Left hindlimb (tissue), 1 donor: ENCODE measurements at places on chromosomes 6 and 20.
A peak's percentile ranks its signal among the peaks of the same experiment; 100 is the strongest.

DNA sequence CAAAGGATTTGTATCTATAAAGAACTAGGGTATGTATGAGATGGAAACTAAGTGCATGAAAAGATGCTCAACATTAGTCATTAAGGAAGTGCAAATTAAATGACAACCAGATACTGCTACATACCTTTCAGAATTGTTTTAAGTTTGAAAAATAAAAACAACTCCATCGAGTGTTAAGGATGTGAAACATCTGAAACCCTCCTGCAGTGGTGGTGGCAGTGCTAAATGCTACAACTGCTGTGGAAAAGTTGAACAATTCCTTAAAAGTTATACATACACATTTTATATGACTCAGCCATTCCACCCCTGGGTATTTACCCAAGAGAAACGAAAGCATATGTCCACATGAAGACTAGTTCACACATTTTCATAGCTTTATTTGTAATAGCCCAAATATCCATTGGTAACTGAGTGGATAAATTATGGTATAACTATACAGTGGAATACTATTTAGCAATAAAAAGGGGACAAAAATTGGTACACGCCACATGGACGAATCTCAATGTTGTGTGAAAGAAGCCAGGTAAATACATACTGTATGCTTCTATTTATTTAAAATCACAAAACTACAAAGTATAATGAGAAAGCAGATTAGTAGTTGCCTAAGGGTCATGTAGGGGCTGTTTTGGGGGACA, 10.6 kb downstream of the ARMH2 start:
- DNase-seq: no peak

DNA sequence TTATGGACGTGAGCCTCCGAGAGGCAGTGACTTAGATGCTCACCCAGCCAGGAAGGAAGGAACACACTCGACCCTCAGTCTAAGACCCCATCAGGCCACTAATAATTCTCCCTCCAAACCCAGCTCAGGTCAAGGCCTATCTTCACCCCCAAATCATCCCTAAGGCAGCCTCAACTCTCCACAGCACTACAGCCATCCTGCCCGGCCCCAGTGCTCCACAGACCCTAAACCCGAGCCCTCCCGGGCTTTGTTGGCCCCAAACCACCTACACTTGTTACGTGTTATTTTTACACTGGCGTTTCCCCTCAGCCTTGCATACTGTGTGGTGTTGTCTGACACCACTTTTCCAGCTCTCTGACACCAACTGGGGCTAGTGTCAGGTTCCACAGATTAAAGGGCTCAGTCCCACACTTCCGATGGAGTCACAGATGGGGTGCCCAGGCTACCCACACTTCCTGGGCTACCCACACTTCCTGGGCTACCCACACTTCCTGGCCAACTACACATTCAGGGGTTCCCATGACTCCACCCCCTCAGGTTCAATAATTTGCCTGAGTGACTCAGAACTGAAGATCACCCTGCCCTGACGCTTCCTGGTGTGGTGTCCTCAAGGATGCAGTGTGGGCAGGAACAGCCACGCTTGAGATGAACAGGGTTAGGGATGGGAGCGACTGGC, 25.3 kb downstream of the RBCK1 start:
- no peak for DNase-seq

- no peak for DNase-seq
Observed at GRCh38 chr20:11729806-11730205, 187.9 kb upstream of the BTBD3 start.

DNA sequence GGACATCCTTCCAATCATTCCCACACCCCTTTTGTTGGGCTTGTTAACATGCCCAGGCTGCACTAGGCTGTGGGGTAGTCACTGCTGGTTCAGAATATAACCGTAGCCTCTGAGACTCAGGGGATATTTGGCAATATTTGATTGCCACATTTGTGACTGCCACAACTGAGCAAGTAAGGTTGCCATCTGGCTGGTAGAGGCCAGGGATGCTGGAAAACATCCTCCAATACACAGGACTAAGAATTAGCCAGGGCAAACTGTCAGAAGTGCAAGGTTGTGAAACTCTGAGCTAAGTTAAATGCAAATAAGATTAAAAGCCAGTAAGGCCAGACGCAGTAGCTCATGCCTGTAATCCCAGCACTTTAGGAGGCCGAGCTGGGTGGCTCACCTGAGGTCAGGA, 112.0 kb downstream of the ZMYND8 start:
- DNase-seq: no peak

GRCh38 chr20:17845701-17846475, 122.7 kb downstream of the SNX5 start:
- peak; percentile 46 for DNase-seq

- no peak for DNase-seq
Observed at GRCh38 chr6:122930252-122931180, 65.5 kb upstream of the CLVS2 start.

GRCh38 chr20:58223358-58223941, 5.0 kb downstream of the ANKRD60 start:
- no peak for DNase-seq

- DNase-seq: no peak
Observed at GRCh38 chr20:5181492-5181891, 54.7 kb downstream of the CDS2 start.

DNA sequence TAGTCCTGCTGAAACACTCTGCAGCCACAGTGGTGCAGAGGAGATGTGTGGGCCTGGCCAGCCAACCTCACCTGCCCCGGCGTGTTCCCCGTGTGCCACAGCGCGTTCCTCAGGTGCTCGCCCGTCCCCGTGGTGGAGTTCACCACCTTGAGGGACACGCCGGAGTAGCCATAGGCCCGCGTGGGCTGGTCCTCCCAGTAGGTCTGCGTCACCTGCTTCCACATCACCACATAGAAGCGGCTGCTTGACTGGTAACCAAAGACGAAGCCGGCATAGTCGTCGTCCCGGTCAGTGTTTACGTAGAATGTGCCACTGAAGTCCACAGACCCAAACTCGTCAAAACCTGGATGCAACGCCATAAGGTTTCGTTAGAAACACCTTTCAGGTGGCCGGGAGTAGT, 31.5 kb downstream of the THBS2 start:
- DNase-seq: no peak

DNA sequence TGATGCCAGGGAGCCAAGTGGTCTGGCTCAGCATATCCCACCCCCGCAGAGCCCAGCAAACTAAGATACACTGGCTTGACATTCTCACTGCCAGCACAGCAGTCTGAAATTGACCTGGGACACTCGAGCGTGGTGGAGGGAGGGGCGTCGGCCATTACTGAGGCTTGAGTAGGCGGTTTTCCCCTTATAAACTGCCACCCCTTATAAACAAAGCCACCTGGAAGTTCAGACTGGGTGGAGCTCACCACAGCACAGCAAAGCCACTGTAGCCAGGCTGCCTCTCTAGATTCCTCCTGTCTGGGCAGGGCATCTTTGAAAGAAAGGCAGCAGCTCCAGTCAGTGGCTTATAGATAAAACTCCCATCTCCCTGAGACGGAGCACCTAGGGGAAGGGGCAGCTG, 19.4 kb downstream of the TINAG start:
- no peak for DNase-seq

DNA sequence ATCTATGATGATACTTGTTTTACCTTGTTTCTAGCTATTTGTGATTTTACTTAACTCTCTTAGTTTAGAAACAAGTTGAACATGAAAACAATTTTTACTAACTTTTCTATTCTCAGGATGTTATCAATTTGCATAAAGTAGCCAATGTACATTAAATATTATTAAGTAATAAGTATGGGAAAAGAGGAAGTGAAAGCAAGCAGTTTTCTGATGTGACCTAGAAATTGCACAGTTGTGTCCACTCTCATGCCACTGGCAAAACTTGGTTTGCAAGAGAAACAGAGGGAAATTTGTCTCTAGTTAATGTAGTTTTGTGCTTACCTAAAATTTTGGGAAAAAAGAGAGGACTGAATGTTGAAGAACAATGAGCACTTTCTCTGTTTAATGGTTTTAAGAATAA, 19.2 kb upstream of the TSPYL1 start:
- DNase-seq: no peak

DNA sequence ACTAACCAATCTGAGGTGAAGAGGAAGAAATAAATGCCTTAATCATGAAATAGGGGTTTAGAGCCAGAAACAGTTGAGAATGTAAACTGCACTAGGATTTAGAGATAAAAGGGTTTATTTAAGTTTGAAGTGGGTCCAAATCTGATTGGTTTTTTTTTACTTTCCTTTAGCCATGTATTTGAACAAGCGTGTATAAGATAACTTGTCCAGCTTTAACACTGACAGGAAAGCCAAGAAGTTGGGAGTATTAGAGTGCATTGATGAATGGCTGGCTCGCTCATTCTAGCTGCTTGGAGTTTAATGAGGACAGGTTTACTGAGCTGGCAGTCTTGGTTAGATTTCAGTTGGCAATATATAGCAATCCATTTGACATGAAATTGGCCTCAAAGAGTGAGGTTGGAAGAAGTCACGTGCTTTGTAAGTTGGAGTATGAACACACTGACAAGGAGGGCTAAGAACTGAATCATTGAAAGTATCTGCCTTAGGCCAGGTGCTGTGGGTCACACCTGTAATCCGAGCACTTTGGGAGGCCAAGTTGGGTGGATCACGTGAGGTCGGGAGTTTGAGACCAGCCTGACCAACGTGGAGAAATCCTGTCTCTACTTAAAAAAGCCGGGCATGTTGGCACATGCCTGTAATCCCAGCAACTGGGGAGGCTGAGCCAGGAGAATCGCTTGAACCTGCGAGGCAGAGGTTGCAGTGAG, 13.7 kb downstream of the SRSF3 start:
- no peak for DNase-seq

- no peak for DNase-seq
Observed at GRCh38 chr6:30960907-30961673, 20.3 kb downstream of the MUCL3 start.

DNA sequence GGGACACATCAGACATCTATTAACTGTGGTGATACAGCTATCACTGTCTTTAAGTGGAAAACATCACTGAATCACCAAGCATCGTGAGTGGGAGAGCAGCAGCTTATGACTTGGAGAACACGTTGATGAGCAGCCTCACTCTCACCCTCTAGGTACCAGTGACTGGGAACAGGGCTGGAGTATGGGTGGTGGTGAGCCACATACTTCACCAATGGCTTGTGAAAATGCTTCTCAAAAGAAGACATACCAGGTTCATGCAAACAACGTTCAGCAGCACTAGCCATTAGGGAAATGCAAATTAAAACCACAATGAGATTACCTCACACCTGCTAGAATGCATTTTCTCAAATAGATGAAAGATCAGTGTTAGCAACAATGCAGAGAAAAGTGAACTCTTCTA, 25.3 kb downstream of the SNX5 start:
- DNase-seq: no peak

DNA sequence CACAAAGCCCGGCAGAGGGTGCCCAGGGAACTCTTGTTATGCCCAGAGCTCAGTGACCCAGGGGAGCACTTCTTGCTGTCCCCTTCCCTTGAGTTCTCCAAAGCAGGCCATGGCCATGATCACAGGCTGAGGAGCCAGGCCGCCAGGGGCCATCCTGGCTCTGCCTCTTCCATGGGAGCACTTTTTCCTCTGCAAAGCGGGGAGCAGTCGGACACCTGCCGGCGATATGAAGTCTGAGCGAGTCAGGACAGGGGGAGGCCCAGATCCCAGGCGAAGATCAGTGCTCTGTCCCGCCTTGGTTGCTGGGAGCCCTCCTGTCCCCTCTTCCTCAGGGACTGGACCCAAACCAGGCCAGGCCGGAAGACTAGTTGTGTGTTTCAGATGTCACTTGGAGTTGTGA, 67.9 kb downstream of the TCP11 start:
- DNase-seq: no peak

DNA sequence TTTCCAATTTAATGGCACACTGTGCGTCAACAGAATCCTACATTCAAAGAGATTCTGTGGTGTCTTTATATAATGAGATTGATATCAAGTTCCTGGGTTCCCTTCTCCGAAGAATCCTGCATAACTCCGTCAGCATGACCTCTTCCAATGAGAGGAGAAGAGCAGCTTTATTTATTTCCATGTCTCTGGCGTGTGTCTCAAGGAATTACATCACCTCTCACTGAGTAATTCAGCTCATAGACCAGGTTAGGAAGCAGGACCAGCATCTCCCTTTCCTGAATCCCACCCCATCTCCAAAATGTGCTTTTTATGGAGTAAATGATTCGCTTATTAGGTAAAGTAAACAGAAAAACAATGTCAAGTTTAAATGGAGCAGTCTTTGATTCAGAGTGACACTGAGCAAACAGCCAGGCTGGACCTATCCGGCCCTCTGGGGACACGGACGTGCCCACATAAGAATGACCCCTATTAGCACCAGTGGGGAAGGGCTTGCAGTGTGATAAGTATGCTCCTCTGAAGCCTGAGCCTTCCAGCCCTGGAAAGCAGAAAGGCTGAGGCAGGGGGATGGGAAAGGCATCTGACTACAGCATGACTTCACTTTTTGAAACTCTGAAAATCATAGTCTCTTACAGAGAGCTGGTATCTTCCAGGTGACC, 165.2 kb downstream of the CLIC5 start:
- no peak for DNase-seq

- no peak for DNase-seq
Observed at GRCh38 chr20:51760905-51761546, 7.2 kb downstream of the ATP9A start.

- DNase-seq: no peak
Observed at GRCh38 chr6:166459272-166459671, 76.5 kb upstream of the MPC1 start.
